ENCODE measurements at places on chromosomes 12 and 14.

DNA sequence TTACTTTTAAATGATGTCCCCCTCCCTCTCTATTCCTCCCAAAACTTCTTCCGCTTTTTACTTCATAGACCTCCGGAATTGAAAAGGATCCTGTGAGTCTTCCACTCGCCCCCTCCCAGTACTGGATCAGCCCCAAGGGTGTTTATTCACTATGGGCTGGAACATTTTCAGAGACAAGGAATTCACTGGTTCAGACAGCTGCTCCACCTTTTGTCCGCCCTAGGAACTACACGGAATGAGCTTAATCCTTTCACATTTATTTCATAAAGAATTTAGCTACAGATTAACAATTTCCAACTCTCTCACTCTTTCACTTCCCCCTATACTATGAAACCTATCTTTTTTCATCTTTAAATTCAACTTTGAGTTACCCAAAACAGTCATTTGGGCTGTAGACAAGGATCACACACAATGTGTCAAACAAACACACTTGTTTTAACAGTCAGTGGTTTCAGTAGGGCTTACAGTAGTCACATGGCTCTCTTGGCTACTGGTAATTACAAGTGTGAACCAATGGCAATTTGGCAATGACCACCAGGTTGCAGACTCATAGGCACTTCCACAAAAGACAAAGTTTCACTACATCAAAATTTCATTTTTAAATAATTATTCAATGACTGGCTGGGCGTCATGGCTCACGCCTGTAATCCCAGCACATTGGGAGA is 20.6 kb downstream of the CNIH1 start:
- DNase-seq, result peak; percentile 49

DNA sequence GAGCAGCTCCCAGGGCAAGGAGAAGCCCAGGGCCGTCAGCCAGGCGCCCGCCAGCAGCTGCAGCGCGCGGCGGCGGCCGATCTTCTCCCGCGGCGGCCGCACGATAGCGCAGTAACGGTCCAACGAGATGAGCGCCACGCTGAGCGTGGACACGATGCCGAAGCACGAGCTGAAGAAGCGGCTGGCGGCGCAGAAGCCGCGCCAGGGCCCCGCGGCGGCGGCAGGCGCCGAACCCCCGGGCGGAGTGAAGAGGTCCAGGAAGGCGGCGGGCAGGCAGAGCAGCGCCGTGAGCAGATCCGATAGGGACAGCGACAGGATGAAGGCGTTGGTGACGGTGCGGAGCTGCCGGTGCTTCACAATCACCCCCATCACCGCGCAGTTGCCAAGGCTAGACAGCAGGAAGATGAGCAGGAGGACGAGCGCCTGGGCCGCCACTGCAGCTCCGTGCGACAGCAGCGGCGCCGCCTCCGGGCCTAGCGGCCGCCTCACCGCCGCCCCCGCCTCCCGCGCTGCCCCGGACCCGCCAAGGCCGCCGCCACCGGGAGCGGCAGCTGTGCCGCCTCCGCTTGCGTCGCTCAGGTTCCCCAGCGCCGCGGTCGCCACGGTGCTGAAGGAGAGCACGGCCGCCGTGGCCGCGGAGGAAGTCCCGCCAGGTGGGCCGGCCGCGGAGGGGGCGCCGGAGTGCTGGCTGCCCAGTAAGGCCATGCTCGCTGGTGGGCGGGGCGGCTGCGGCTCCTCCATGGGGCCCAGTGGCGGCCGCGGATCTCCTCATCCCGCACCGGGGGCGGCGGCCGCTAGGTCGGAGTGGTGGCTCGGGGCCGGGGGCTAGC is 479 bp downstream of the GPR135 start:
- DNase-seq, result peak; percentile 61

GRCh38 chr14:44384093-44384492 is 123.0 kb downstream of the FSCB start:
- no peak for DNase-seq

GRCh38 chr12:93048656-93049055 is 119.6 kb upstream of the EEA1 start:
- DNase-seq, result no peak

DNA sequence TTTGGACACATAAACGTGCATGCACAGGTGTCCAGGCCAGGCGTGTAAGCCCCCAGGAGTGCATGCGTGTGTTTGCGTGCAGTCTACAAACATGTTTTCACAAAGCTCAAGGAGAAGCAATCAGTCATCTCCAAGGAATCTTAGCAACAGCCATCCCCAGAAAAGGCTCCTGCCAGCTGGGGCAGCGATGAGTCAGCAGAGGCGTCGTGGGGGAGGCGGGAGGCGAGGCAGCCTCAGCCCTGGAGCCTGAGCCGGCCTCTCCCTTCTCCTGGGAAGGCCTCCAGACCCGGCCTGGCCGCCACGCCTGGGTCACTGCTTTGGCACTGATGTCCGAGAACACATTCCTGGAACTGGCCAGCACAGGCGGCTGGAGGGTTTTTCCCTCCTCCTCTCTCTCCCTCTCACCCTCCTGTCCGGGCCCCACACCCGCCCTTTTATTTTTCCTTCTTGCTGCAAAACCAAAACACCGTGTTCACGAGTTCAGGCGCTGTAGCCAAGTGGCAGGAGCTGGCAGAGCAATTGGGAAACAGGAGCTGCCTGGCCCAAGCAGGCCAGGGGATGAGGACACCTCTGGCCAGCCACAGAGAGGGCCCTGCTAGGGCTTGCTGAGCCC is 92.7 kb downstream of the LRRC74A start:
- peak; percentile 97 for DNase-seq

DNA sequence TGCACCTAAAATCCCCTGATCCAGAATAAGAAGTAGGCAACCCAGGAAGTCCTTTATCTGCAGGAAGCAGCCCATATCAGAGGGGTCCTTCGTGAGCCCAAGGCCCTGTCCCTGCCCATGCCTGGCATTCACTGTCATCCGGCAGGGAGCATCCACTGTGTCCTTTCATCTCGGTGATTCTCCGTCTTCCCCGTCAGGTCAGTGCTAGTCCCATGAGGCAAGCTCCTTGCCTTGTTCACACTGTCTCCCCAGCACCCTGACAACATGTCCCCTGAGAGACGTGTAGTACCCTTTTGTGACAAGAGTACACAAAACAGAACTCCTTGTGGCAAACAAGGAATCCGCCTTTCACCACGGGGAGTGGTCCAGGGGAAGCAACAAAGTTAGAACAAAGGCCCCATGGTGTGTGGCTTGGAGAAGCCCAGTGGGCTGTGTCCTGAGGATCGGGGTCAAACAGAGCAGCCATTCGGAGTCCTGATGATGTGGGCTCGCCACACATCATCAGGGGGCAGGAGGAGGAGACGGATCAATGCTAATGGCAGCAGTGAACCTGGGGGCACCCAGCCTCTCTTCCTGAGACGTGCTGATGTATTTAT is 112.1 kb downstream of the DICER1 start:
- DNase-seq, result no peak

DNA sequence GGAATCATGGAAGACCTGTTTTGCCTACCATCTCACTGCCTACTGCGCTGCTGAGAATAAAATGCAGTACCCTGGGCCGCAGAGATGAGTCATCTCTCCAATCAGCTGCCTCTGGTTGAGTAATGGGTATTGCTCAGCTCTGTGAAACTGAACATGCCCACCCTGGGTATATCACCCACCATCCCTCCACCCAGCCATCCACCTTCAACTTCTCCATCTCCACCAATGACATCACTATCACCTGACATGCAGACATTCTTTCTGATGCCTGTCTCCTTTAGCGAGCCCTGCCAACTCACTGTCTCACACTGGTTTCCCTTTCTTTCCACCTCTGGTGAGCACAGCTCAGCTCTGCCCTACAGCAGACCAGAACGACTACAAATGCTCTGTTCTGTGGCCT is 33.6 kb downstream of the E2F7 start:
- DNase-seq, result peak; percentile 35

DNA sequence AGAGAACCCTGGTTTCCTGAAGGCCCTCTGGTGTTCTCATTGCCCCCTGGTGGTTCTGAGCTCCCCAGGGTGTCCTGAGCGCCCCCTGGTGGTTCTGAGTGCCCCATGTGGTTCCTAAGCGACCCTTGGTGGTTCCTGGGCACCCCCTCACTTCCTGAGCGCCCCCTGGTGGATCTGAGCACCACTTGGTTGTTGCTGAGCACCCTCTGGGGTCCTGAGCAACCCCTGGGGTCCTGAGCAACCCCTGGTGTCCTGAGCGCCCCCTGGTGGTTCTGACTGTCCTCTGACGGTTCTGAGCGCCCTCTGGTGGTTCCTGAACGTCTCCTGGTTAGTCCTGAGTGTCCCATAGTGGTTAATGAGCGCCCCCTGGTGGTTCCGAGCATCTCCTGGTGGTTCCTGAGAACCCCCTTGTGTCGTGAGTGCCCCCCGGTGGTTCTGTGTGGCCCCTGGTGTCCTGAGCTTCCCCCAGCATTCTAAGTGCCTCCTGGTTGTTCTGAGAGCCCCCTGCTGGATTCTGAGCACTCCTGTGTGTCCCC is 568.3 kb downstream of the TMEM121 start:
- no peak for DNase-seq

DNA sequence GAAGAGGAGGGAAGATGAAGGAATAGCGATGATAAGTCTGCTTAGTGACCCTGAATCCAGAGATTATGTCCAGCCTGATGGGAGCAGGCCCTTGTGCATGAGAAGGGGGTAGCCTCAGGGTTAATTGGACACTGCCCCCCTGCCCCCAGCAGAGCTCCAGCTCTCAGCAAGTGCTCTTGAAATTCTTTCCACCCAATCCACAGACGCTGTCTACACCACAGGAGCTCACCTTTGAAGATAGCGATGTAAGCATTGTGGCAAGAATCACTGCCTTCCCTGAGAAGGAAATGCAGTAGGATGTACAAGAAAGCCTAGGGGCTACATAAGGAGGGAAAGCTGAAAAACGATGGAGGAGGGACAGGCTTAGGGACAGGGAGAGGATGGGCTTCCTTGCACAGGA is 39.4 kb downstream of the CRACR2A start:
- DNase-seq, result no peak

- no peak for DNase-seq
Measured at GRCh38 chr12:51948066-51948465, 3.4 kb upstream of the ACVR1B start.

DNA sequence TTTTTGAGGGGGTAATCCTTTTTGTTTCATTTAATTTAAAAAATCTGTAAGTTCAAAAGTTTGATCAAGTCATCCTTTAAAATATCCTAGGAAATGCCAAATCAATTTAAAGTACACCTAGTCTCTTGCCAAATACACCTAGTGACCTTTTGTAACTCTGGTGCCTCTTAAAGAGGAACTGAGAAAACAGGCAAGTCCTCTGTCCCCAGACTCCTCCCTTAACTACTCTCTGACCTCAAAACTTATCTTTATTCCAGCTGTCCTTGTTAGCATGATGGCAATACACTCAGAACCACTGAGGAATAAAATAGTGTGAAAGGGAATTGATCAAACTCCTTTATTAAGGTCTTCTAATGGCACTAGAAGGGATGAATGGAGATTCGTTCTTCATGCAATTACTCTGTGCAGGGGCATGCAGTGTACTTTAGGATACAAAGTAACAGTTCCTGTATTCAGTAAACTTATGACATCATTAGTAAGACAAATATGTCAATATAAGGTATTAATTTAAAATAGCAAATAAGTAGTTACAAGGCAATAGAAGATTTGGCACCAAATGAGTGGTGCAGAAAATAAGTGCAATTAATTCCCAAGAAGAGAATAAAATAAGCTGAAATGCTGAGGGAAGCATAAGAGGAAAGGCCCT is 3.3 kb downstream of the FAR2 start:
- DNase-seq, result no peak

DNA sequence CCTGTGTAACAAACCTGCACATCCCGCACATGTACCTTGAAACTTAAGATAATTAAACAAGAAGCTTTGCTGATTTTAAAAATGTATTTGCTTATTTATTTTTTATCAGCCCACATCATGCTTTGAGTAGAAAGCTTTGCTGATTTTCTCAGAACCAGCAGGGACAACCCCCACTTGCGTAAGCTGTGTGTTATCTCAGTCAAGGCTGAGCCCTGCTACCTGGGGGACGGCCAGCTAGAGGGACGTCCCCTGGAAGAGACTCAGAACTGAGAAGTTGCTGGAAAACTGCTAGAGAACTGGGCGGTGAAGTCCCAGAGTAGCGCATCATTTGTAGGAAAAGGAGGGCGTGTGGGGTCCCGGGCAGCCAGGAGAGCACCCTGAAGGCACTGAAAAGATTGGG is 4.1 kb upstream of the PLEK2 start:
- no peak for DNase-seq

- no peak for DNase-seq
Measured at GRCh38 chr12:123449249-123449733, 8.6 kb upstream of the SNRNP35 start.

- no peak for DNase-seq
Measured at GRCh38 chr14:36224176-36224575, 47.7 kb upstream of the PTCSC3 start.

- peak; percentile 31 for DNase-seq
Measured at GRCh38 chr12:14185427-14186192, 179.9 kb upstream of the ATF7IP start.

- DNase-seq, result no peak
Measured at GRCh38 chr14:101225157-101226152, 321.9 kb upstream of the RTL1 start.

DNA sequence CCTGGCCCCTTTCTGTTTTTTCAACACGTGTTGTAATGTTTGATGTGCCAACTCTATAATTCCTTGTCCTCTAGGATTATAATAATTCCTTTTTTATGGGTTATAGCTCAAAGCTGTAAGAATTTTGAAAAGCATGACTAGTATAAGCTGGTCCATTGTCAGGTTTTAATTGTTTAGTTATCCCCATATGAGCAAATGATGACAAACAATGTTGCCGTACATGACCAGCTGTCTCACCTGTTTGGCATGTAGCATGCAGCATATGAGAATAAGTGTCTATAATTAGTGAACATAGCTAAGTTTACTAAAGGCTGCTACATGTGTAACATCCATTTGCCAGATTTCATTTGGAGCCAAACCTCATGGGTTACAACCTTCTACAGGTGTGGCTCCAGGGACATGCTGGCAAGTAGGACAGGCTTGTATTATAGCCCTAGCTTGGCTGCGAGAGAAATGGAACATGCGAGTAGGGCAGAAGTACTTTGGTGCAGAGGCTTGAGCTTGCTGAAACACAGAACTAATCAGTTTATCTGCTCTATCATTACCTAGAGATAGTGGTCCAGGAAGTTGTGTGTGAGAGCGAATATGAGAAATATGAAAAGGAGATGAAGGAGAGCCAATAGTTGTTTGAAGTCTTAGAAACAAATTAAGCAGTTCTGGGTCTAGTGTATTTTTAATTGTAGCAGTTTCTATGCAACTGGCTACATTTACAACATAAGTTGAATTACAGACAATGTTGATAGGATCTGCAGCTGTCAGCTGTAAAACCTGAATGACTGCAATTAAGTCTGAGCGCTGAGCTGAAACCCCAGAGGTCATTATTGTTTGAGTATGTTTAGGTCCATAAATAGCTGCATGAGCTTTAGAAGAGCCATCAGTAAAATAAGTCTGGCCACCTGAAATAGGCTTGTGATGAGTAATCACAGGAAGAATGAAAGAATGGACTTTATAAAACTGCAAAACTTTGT is 22.6 kb upstream of the MAPKAPK5 start:
- no peak for DNase-seq

- DNase-seq, result no peak
Measured at GRCh38 chr12:100476013-100476751, 2.5 kb downstream of the NR1H4 start.
